T-helper 9 cell (primary cell): ENCODE measurements at places on chromosomes 5 and 9.

GRCh38 chr9:14326264-14326826, 12.4 kb upstream of the NFIB start:
- DNase-seq, result no peak

- no peak for DNase-seq
Observed at GRCh38 chr9:76557674-76558225, 98.8 kb downstream of the GCNT1 start.

- DNase-seq, result no peak
Observed at GRCh38 chr5:11324521-11325289, 563.7 kb upstream of the DAP start.

- no peak for DNase-seq
Observed at GRCh38 chr5:16644301-16644889, 27.6 kb upstream of the RETREG1 start.

DNA sequence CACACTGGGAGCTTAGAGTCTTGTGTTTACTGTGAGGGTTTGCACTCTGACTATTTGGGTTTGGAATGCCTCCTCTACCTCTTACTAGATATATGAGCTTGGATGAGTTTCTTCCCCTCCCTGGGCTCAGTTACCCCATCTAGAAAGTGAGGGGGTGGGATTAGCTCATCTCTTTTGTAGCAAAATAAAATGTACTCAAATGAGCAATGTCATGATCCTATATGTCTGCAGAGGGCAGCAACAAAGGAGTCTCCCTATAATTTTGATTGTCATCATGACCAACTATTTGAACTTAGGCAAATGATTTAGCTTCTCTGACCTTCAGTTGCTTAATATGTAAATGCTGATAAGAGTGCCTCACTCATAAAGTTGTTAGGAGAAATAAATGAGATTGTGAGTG, 109.0 kb downstream of the DPYSL3 start:
- DNase-seq, result no peak

GRCh38 chr9:123739387-123739786, 190.5 kb downstream of the DENND1A start:
- DNase-seq, result no peak
